ENCODE measurements at places on chromosomes 16 and 17.

- H3K4me3 ChIP-seq: no peak overlapping the region
- DNase-seq: no peak
- H3K36me3 ChIP-seq: no peaks in the 10 kb centered on the region
- no peaks in the 10 kb centered on the region for H3K27me3 ChIP-seq
- no peaks in the 10 kb centered on the region for H3K4me1 ChIP-seq
These were observed 7.1 kb upstream of the PAM16 start for GRCh38 chr16:4358236-4358635.

GRCh38 chr16:23504453-23505179, 5.7 kb downstream of the GGA2 start:
- no peaks in the 10 kb centered on the region for H3K27me3 ChIP-seq
- no peaks in the 10 kb centered on the region for H3K4me1 ChIP-seq
- peak; percentile 82 for DNase-seq
- H3K36me3 ChIP-seq: peaks cover 8% of the 10 kb centered on the region

GRCh38 chr17:47605011-47605410, 44.7 kb upstream of the KPNB1 start:
- H3K27ac ChIP-seq: peak overlapping the region; percentile 53
- no peaks in the 10 kb centered on the region for H3K27me3 ChIP-seq
- peaks cover 38% of the 10 kb centered on the region for H3K36me3 ChIP-seq
- H3K4me3 ChIP-seq: no peak overlapping the region
- DNase-seq: no peak

GRCh38 chr17:48393283-48393682, 36.7 kb downstream of the SKAP1 start:
- no peak overlapping the region for H3K4me3 ChIP-seq
- H3K4me1 ChIP-seq: peaks cover 18% of the 10 kb centered on the region
- H3K36me3 ChIP-seq: no peaks in the 10 kb centered on the region
- no peak for DNase-seq
- H3K27me3 ChIP-seq: peaks cover 10% of the 10 kb centered on the region

GRCh38 chr16:49183911-49184310, 97.7 kb downstream of the CBLN1 start:
- H3K27ac ChIP-seq: no peak overlapping the region
- H3K4me3 ChIP-seq: no peak overlapping the region
- H3K4me1 ChIP-seq: no peaks in the 10 kb centered on the region
- DNase-seq: no peak

GRCh38 chr17:75340631-75341030, 51.4 kb upstream of the SLC25A19 start:
- no peak overlapping the region for H3K27ac ChIP-seq
- no peaks in the 10 kb centered on the region for H3K27me3 ChIP-seq
- no peak for DNase-seq

- no peak overlapping the region for H3K4me3 ChIP-seq
- H3K36me3 ChIP-seq: no peaks in the 10 kb centered on the region
- H3K27ac ChIP-seq: no peak overlapping the region
- H3K4me1 ChIP-seq: peaks cover 13% of the 10 kb centered on the region
- DNase-seq: no peak
These were observed 5.2 kb upstream of the AATF start for GRCh38 chr17:36943250-36944191.

DNA sequence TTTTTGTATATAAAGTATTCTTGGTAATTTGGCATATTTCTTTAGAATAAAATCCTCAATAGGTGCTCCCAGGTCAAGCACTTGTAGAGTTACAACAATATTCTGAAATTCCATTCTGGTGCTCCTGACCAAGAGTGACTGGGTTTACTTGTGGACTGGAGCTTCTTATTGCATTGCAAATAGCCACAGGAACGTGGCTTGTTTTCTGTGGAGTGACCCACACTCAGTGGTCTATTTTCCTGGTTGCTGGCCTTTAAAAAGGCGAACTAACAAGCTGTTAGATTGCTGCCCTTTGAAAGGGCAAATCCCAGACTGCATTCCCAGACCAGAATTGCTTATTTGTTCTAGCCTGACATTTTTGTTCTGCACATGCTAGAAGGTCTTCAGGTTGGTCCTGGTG, 658.8 kb upstream of the GOT2 start:
- no peaks in the 10 kb centered on the region for H3K36me3 ChIP-seq
- no peak for DNase-seq
- H3K27me3 ChIP-seq: no peaks in the 10 kb centered on the region
- no peak overlapping the region for H3K27ac ChIP-seq

- peaks cover 46% of the 10 kb centered on the region for H3K27me3 ChIP-seq
- no peak overlapping the region for H3K4me3 ChIP-seq
- no peaks in the 10 kb centered on the region for H3K4me1 ChIP-seq
- no peak overlapping the region for H3K27ac ChIP-seq
- no peaks in the 10 kb centered on the region for H3K36me3 ChIP-seq
- DNase-seq: no peak
These were observed 36.5 kb downstream of the IRF8 start for GRCh38 chr16:85935391-85935973.

- DNase-seq: no peak
- H3K4me1 ChIP-seq: no peaks in the 10 kb centered on the region
- no peak overlapping the region for H3K4me3 ChIP-seq
These were observed 75.7 kb downstream of the CYTH1 start for GRCh38 chr17:78706271-78706915.

GRCh38 chr16:15874745-15875314, 13.6 kb downstream of the CEP20 start:
- no peaks in the 10 kb centered on the region for H3K27me3 ChIP-seq
- H3K36me3 ChIP-seq: peaks cover 62% of the 10 kb centered on the region

- H3K27ac ChIP-seq: no peak overlapping the region
- no peaks in the 10 kb centered on the region for H3K27me3 ChIP-seq
- H3K36me3 ChIP-seq: no peaks in the 10 kb centered on the region
These were observed 19.6 kb downstream of the CBFA2T3 start for GRCh38 chr16:88957433-88957767.

- no peaks in the 10 kb centered on the region for H3K36me3 ChIP-seq
- H3K4me3 ChIP-seq: no peak overlapping the region
- no peak overlapping the region for H3K27ac ChIP-seq
- no peaks in the 10 kb centered on the region for H3K4me1 ChIP-seq
These were observed 8.6 kb downstream of the IGSF6 start for GRCh38 chr16:21643785-21644184.

DNA sequence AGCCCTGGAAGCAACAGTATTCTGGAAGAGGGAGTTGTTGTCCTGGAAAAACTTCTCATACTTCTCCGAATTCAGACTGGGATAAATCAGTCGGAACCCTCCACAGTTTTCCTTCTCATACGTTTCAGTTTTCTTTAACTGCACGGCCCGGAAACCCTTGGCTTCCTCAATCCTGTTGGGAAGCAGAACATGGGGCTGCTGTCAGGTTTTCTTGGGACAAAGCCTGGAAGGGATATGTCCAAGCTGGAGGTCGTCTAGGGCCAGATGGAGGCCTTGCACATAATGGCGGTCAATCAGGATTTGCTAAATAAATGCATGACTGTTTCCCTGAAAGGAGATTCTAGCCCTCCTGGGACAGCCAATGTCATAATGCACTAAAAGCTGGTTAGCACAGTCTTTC, 29.2 kb downstream of the TTLL6 start:
- no peak overlapping the region for H3K27ac ChIP-seq
- H3K27me3 ChIP-seq: no peaks in the 10 kb centered on the region
- no peaks in the 10 kb centered on the region for H3K4me1 ChIP-seq
- DNase-seq: no peak
- no peaks in the 10 kb centered on the region for H3K36me3 ChIP-seq

GRCh38 chr16:50282010-50282538, 15.7 kb downstream of the ADCY7 start:
- no peaks in the 10 kb centered on the region for H3K4me1 ChIP-seq
- peak overlapping the region; percentile 9 for H3K27ac ChIP-seq
- peak; percentile 78 for DNase-seq
- no peaks in the 10 kb centered on the region for H3K27me3 ChIP-seq
- H3K36me3 ChIP-seq: no peaks in the 10 kb centered on the region

DNA sequence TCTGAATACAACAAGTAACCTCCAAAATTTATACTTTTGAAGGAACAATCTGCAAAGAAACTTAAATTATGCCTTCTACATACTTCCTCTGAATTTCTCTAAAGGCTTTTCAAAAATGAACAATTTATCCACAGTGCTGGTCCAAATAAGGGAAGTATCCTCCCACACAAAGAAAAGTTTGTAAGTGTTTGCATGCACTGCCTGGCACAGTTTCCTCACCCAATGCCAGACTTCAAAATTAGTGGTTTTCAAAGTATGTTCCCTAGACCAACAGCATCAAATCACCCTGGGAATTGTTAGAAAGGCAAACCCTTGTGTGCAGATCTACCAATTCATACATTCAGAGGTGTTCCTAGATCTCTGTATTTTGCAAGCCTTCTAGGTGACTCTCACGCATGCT, 82.5 kb downstream of the PCTP start:
- H3K27me3 ChIP-seq: no peaks in the 10 kb centered on the region
- H3K36me3 ChIP-seq: no peaks in the 10 kb centered on the region
- H3K4me1 ChIP-seq: no peaks in the 10 kb centered on the region

- no peak overlapping the region for H3K27ac ChIP-seq
- H3K4me3 ChIP-seq: no peak overlapping the region
- no peak for DNase-seq
- H3K27me3 ChIP-seq: no peaks in the 10 kb centered on the region
- no peaks in the 10 kb centered on the region for H3K36me3 ChIP-seq
These were observed 127.0 kb upstream of the CIBAR2 start for GRCh38 chr16:85239239-85239638.

GRCh38 chr17:5788266-5788900, 204.1 kb upstream of the NLRP1 start:
- DNase-seq: no peak
- no peaks in the 10 kb centered on the region for H3K27me3 ChIP-seq
- H3K27ac ChIP-seq: no peak overlapping the region
- no peaks in the 10 kb centered on the region for H3K36me3 ChIP-seq
- no peaks in the 10 kb centered on the region for H3K4me1 ChIP-seq

- no peaks in the 10 kb centered on the region for H3K4me1 ChIP-seq
- H3K36me3 ChIP-seq: no peaks in the 10 kb centered on the region
- H3K27me3 ChIP-seq: peaks cover 8% of the 10 kb centered on the region
- H3K4me3 ChIP-seq: no peak overlapping the region
- H3K27ac ChIP-seq: no peak overlapping the region
- DNase-seq: no peak
These were observed 7.7 kb upstream of the GINS3 start for GRCh38 chr16:58384437-58385055.

- H3K27me3 ChIP-seq: no peaks in the 10 kb centered on the region
- H3K4me3 ChIP-seq: no peak overlapping the region
- peaks cover 67% of the 10 kb centered on the region for H3K36me3 ChIP-seq
These were observed 59.1 kb upstream of the CLEC18B start for GRCh38 chr16:74480150-74481029.

DNA sequence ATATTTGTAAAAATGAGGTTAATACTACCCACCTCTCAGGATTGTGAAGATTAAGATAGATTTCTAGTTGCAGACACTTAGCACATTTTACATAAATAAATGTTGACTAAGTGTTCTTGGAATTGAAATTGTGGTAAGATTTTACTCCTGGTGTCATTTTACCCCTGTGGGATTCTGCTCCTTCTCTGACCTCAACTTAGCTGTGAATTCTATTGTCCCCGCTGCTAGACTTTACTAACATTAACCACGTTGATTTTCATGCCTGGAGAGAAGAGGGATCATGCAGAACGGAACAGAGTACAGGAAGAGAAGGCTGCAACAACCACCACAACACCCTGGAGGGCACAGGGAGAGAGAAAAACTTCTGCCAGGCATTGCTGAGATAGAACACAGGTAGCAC, 2.1 kb upstream of the TOM1L1 start:
- H3K4me1 ChIP-seq: no peaks in the 10 kb centered on the region
- no peak for DNase-seq
- no peaks in the 10 kb centered on the region for H3K36me3 ChIP-seq
- H3K4me3 ChIP-seq: no peak overlapping the region

GRCh38 chr17:39615434-39615833, 7.7 kb upstream of the NEUROD2 start:
- H3K27me3 ChIP-seq: no peaks in the 10 kb centered on the region
- H3K4me3 ChIP-seq: no peak overlapping the region
- H3K4me1 ChIP-seq: peaks cover 15% of the 10 kb centered on the region
- H3K36me3 ChIP-seq: no peaks in the 10 kb centered on the region

- H3K36me3 ChIP-seq: no peaks in the 10 kb centered on the region
- no peaks in the 10 kb centered on the region for H3K27me3 ChIP-seq
- no peaks in the 10 kb centered on the region for H3K4me1 ChIP-seq
These were observed 188.2 kb upstream of the HSBP1 start for GRCh38 chr16:83619381-83620150.

- H3K27me3 ChIP-seq: no peaks in the 10 kb centered on the region
- H3K4me3 ChIP-seq: no peak overlapping the region
These were observed 111.4 kb downstream of the ZNF423 start for GRCh38 chr16:49744244-49745220.

GRCh38 chr16:89190150-89190958, 10.0 kb downstream of the SLC22A31 start:
- H3K27me3 ChIP-seq: no peaks in the 10 kb centered on the region
- H3K27ac ChIP-seq: no peak overlapping the region
- H3K36me3 ChIP-seq: no peaks in the 10 kb centered on the region
- H3K4me1 ChIP-seq: peaks cover 19% of the 10 kb centered on the region

- peaks cover 62% of the 10 kb centered on the region for H3K4me1 ChIP-seq
- H3K4me3 ChIP-seq: peak overlapping the region; percentile 40
- H3K36me3 ChIP-seq: no peaks in the 10 kb centered on the region
- peak; percentile 99 for DNase-seq
These were observed 109.1 kb downstream of the ZFHX3 start for GRCh38 chr16:72938795-72939164.

GRCh38 chr16:84603140-84603816, 14.6 kb downstream of the COTL1 start:
- peak overlapping the region; percentile 68 for H3K27ac ChIP-seq
- H3K36me3 ChIP-seq: no peaks in the 10 kb centered on the region
- H3K27me3 ChIP-seq: no peaks in the 10 kb centered on the region
- peak overlapping the region; percentile 17 for H3K4me3 ChIP-seq

GRCh38 chr16:21708533-21709115, 44.9 kb downstream of the OTOA start:
- peaks cover 2% of the 10 kb centered on the region for H3K4me1 ChIP-seq
- H3K4me3 ChIP-seq: no peak overlapping the region
- H3K27me3 ChIP-seq: no peaks in the 10 kb centered on the region
- no peaks in the 10 kb centered on the region for H3K36me3 ChIP-seq
- DNase-seq: peak; percentile 71

DNA sequence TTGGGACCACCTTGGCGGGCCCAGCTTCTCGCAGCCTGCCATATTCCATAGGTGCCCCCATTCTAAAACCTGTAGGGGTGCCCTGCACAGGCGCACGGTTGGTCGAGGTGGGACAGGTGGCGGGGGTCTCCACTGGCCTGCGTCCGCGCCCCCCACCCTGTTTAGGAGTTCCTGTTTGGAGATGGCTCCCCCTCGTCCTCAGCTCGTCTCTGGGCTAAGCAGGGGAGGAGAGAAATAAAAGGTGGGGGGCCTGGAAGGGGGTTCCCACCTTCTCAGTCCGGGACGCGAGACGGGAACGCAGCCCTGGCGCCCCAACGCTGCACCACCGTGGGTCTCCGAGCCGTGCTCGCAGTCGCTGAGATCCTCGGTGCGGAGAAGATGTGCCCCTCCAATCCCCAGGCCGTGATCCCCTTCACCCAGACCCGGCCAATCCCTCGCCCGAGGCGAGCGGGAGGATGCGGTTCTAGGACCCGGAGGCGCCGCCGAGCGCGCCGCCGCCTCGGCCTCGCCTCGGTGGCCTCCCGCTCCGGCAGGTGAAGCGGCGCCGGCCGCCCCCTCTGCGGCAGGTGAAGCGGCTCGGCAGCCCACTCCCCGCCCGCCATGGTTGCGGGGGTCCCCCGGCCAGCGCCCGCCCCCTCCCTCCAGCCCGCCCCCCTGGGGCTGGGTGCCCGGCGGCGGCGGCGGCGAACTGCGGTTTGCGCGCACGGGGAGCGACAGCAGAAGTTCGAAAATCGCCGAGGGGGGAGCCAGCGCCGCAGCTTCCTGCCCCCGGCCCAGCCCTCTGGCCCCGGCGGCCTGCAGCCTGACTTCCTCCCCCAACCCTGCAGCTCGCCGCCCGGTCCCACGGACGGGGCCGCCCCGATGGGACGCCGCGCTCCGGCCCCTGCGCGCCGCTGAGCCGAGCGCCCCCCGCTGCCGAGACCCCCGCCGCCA, at the start of gene FMNL1:
Gene FMNL1, plus strand, starts transcription at position 805 of the 933 bp plus-strand sequence. CDS start 240 bp downstream, outside the sequence.
- peak; percentile 42 for DNase-seq
- peak within 1 kb of the TSS; percentile 36 for H3K4me3 ChIP-seq
- peaks cover 43% of the 10 kb centered on the region for H3K27me3 ChIP-seq

Data from tibial artery (tissue), 4 donors.